ENCODE measurements at places on chromosomes 12 and 14. TPM values are rescaled to one million over a fixed set of nuclear protein-coding genes. Genes with fewer than 3 reads are reported as not detected.

DNA sequence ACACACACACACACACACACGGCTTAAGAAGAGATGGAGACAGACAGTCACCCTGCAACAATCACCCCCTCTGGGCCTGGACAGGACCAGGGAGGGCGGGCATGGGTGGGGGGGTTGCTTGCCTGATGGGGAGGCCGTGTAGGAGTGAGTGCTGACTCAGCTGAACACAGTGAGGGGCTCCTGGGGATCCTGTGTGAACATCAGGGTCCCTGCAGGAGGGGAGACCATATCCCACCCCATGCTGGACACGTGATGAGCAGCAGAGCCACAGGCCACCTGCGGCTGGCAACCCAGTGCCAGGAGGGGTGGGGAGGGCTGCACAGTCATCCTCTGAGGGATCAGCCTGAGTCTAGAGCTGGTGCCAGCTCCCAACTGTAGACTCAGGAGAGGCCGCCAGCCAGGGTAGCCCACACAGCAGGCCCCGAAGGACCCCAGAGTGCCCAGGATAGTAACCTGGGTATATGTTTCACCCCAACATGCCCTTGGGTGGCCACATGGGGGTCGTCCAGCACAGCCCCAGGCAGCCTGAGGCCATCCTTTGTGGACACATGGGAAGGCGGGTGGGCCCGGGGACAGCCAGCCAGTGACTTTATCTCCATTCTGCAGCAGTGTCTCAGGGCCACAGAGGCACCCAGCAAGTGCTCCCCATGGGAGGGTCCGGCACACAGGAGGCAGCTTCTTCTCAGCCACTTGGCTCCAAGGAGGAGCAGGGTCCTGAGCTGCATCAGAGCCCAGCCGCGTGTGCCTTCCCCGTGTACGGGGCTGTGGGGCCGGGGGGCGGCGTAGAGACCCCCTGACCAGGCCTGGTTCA is 73.7 kb upstream of the SFSWAP start:
- no peak for DNase-seq

DNA sequence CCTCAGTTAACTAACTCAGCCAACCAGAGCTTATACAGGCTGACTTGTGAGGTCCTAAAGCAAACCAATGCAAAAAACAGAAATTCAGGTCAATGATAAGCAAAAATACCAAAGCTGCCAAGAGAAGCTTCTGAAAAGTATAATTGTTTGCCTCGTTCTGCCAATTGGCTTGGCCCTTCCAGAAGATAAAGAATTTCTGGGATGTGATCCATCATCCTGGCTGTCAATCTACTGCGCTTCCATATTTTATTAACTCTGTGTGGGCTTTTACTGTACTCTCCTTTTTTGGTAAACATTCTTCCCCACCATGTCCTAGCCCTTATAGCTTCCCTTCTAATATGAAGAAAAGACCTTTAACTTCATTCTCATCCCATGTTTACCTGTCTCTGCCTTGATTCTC is 387.9 kb downstream of the TMEM117 start:
- no peak for DNase-seq

DNA sequence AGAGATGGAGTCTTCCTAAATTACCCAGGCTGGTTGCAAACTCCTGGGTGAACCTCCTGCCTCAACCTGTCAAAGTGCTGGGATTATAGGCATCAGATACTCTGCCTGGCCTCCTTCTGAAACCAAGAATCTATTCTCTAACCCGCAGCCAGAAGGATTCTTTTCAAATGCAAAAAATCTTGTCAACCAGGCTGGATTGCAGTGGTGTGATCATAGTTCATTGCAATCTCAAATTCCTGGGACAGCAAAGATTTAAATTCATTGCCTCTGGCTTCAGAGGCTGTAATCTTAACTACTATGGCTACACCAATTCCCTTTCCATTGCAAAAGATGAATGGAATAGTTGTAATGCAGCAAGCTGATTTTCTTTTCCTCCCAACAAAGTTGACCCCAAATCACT is 106.3 kb upstream of the TBX3 start:
- no peak for DNase-seq

DNA sequence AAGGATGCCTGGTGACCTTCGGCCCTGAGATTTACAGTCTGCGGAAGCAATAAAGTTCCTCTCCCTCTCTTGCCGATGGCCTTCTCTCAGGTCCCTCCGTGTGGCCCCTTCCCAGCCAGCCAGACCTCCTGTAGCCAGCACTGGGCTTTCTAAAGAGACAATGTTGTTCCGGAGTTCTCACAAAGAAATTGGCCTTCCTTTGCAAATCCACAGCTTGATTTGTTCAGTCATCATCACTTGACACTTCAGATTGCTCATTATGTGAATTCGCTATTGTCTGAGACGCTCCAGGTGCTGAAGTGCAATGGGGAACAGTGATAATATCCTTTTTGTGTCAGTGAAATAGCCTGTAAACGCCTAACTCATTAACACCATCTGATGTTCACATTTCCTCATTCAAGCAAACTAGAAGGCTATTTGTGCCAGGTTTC is 43.7 kb upstream of the GPHB5 start:
- DNase-seq, result no peak

The NPFF gene
- not detected for total RNA-seq

DNA sequence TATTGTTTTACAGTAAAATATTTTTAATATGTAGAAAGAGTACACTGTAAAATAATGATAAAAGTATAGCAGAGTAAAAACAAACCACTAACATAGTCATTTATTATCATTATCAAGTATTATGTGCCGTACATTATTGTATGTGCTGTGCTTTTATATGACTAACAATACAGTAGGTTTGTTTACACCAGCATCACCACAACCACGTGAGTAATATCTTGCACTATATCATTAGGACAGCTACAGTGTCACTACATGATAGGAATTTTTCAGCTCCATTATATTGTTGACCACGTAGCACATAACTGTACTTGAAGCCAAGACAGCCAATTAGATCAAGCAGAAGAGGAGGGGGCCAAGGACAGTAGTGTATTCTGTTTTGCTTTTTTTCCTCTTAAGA is 415.4 kb downstream of the RAD51B start:
- DNase-seq, result no peak

DNA sequence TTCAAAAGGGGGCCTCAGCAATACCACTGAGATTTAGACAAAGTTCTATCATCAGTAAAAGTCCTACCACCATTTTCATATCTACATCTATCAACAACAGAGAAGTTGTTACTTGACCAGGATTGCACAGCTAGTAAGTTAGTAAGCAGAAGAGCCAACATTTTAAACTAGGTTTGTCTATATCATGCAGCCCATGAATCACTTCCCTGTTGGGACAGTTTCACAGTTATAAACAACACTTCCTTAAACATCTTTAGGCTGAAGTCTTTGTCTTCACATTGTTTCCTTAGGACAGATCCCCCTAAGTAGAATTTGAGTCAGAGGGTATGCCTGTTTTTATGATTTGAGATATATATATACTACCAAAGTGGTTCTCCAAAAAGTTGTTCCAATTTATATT is 68.5 kb downstream of the DAO start:
- no peak for DNase-seq

DNA sequence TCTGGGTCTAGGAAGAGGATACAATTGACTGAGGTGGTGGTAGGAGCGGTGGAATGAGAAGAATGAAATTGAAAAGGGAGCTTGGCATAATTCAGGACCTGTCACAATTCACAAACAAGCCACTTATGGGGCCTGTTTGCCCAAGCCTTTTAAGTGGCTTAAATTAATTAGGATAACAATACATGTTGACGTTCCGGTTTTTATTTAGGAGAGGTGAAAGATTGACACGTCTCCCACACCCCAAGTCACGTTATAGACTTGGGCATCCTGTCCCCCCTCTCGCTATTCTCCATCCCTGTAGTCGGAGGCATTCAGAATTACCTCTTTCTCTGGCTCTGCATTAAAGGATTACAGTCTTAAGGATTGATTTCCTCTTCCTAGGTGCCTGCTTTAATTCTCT is 954 bp upstream of the CALCOCO1 start:
- DNase-seq, result no peak

- no peak for DNase-seq
Observed at GRCh38 chr12:90076851-90077319, 368.2 kb upstream of the ATP2B1 start.

DNA sequence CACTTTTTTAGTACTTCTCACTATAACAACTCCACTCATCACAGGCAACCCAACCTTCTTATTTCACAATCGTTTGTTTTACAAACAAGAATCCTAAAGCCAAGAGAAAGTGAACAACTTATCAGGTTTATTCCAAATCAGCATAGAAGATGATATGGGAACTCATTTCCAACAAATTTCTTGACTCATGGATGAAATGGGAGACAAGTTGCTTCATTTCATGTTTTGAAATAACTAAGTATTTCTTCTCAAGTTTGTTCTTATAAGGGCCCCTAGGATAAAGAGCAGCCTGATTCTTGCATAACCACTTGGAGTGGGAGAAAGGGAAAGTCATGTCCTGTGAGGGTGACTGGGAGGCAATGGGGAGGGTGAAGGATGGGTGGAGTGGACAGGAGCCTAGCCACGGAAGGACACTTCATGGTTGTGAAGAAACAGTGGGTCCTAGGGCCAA is 168.3 kb downstream of the DUSP6 start:
- DNase-seq, result no peak

The ACVRL1 gene
- 393 TPM for total RNA-seq

GRCh38 chr12:5797661-5798060 is 147.4 kb downstream of the ANO2 start:
- DNase-seq, result no peak

- no peak for DNase-seq
Observed at GRCh38 chr14:67140556-67140955, 48.7 kb upstream of the GARIN2 start.

- DNase-seq, result no peak
Observed at GRCh38 chr14:101878822-101879528, 85.4 kb upstream of the DYNC1H1 start.

DNA sequence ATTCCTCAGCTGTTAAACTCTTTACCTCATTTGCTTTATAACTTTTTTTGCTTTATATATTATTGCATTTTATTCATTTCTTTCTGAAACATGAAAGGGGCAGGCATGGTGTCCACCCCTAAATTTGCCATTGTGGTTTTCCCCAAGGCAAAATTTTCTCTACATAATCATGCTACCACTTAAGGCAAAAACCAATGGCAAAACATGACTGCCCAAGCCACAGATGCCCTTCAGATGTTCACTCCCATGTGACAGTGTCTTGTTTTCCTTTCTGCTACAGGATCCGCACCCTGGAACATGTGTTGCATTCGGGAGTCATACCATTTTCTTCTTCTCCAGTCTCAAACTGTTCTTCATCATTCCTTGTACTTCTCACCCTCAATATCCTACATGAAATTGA is 28.3 kb downstream of the TTC5 start:
- no peak for DNase-seq

DNA sequence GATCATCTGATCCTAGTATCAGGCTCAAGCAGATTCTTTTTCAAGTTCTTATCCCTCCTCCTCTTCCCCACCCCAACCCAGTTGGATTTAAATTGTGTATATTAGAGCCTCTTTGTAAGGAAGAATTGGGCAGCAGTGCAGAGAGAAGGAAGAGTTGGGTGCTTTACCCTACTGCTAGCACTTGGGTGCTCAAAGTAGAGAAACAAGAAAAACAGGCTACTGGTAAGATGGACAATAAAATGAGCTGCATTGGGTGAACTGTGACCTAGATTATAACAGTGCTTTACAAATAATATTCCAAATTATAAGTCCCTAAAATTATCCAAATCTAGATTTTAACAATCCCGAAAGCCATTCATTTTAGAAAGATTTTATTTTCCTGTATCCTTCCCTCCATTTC is 363.4 kb upstream of the GARIN6 start:
- DNase-seq, result no peak

The KCNJ8 gene
- not detected for total RNA-seq

The SERPINA10 gene
- total RNA-seq, result not detected

DNA sequence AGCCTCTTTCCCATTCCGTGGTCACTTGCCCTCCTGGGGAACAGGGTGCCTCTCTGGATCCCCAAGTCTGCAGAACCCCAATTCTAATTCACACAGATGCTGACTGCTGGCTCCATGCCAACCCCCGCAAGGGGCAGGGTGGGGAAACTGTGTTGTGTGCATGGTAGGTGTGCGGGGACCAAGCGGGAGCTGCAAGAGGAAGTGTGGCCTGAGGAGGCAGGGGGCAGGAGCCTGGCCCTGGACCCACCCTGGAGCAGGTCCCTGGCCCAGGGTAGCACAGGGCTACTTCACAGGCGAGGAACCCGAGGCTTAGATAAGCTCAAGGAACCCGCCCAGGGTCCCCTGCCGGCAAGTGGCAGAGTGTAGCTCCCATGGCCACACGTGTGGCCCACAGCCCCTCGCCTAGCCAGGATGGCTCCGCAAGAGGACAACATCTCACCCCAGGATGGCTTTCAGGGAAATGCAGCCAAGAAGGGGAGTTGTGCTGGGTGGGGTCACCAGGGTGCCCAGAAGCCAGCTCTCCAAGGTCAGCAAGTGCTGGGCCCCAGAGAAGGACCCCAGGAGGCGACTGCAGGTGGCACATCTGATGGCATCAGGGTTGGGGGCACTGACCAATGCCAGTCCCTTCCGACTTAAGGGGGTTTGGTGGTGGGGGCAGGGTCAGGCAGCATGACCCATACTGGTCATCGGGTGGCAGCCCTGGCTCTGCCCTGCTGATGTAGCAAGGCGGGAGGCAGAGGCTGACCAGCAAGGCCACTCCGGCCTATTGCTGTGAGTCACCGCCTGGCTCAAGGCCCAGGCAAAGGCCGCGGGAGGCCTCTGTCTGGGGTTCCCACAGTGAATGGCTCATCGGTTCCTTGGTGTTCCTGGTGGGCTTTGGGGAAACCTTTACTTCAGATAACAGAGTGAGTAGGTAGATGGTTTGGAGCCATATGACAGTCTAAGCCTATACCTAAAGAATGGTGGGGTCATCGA is 37.3 kb upstream of the EML1 start:
- peak; percentile 90 for DNase-seq

All from lung microvascular endothelial cell (primary cell).